Umbilical cord (tissue), 2 donors: ENCODE measurements at places on chromosomes 16 and 17. TPM values are rescaled to one million over a fixed set of nuclear protein-coding genes. Genes with fewer than 3 reads are reported as not detected.

NXPH3 gene
- total RNA-seq, result 3.4 TPM

TBC1D3K gene
- not detected for total RNA-seq

KRT39 gene
- total RNA-seq, result 2.4 TPM

RCVRN gene
- total RNA-seq, result 1.9 TPM

WNT3 gene
- total RNA-seq, result 11.6 TPM

CCDC200 gene
- total RNA-seq, result not detected

NPIPA7 gene
- total RNA-seq, result not detected

HOXB1 gene
- 0.96 TPM for total RNA-seq

HOXB6 gene
- total RNA-seq, result not detected

DNA sequence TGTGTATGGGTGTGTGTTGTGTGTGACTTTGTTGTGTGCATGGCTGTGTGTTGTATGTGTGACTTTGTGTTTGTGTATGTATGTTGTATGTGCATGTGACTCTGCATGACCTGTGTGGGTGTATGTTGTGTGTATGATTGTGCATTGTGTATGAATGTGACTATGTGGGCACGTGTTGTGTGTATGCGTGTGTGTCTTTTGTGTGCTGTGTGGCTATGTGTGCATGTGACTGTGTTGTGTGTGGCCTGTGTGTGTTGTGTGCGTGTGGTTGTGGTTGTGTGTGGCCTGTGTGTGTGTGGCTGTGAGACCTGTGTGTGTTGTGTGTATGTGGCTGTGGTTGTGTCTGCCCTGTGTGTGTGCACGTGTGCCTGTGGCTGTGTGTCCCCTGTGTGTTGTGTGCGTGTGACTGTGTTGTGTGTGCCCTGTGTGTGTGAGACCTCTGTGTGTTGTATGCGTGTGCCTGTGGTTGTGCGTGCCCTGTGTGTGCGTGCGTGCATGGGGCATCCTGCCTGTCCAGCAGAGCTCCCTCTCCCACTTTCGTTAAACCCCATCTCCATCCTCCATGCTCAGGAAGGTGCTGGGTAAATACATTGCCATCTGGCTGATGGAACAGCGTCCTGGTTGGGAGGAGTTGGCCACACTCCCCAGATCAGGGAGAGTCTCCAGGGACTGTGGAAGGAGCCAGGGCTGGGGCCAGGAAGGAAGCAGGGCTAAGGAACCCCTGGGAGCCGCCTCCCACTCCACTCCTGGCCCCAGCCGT lies 90.1 kb upstream of the GSE1 start:
- DNase-seq, result peak; percentile 62

- DNase-seq, result no peak
These were observed 4.7 kb upstream of the RPRML start for GRCh38 chr17:46983782-46984181.

GRCh38 chr17:34750004-34750403 lies 170.6 kb downstream of the TMEM132E start:
- DNase-seq, result no peak

DNA sequence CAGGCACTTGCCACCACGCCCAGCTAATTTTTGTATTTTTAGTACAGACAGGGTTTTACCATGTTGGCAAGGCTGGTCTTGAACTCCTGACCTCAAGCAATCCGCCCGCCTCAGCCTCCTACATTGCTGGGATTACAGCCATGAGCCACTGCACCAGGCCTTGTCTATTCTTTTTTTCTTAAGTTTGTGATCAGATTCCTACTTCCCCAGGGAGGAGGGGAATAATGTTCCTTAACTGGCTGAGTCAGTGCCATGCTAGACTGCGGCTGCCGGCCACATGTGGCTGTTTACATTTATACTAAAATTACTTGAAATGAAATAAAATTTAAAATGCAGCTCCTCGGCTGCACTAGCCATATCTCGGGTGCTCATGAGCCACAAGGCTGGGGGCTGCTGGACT lies 27.8 kb upstream of the USP36 start:
- no peak for DNase-seq

DNA sequence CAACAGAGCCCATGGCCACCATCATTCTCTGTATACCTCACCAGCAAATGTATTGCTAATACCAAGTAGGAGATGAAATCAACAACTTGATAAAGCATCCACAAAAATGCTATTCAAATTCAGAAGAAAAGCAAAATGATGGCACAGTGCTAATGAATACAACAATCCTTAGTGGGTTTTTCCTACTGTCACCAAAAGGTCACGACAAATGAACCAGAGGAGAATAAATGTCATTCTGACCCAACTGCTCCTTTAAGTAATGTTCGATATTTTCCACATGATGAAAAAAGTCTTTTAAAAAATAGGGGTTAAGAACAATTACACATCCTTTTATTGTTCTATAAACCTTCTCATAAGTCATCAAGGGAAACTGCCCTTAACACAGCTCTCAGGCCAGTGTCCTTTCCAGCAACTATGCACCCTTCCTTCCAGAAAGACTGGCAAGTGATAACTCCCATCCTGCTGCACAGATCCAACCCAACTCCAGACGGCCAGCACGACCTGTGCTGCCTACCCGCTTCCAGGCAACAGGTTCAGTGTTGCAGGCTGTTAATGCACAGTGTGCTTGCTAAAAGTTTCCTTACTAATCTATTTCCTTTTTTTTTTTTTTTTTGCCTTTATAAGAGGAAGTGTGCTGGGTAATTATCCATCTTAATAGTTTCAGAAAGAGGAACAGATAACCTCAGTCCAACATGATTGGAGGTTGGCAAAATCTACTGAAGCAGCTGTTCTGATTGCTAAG lies 15.4 kb downstream of the FBXO31 start:
- DNase-seq, result no peak

DNA sequence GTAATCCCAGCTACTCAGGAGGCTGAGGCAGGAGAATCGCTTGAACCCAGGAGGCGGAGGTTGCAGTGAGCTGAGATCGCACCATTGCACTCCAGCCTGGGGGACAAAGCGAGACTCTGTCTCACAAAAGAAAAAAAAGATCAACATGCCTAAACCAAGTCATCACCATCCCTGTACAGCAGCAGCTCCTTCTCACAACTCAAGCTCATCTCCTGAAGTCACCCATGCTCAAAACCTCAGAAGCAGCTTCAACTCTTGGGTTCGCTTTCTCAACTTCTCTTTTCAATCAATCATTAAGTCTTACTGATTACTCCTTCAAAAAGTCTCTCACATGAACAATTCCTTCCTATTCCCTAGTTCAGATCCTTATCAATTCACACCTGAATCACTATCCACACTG lies 31.3 kb downstream of the PHLPP2 start:
- no peak for DNase-seq

DNA sequence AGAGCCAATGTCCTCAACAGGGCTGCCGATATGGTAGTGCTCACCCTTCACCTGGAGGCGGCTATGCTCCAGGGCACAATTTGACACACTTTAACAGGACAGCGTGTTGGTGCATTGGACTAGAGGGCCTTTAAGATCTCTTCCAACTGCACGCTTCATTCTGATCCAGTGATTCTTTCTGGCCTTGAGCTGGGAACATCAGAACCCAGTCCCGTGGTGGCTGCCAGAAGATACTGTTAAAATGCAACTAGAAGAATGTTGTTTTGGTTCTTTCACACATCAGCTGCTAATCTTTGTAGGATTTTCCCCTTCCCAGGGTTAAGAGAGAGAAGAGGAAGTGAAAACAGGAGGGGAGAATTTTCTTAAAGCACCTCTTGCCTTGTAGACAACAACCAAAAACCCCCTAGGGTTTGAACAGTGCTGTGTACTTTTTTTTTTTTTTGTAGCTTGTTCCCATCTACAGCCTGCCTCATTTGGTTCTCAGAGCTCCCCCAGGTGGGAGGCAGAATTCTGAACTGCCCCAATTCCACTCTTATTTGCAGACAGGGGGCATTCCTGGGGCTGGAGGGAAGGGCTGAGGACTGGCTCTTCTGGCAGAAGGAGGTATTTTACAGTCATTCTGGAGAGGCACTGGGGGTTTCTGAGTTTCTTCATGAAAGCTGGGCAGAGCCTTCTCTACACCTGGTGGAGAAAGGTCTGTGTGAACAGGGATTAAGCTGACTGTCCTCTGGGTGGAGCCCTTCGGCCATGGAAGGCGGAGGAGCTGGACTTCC lies 32.4 kb downstream of the SMARCE1 start:
- DNase-seq, result peak; percentile 33

- DNase-seq, result peak; percentile 42
These were observed 102.7 kb downstream of the ABCC6 start for GRCh38 chr16:16120382-16121184.

GRCh38 chr16:65202461-65202860 lies 80.6 kb upstream of the CDH11 start:
- DNase-seq, result no peak

- no peak for DNase-seq
These were observed 2.2 kb upstream of the MYO1D start for GRCh38 chr17:32879134-32879533.

- DNase-seq, result no peak
These were observed 197.6 kb downstream of the ENGASE start for GRCh38 chr17:79272220-79272619.

DNA sequence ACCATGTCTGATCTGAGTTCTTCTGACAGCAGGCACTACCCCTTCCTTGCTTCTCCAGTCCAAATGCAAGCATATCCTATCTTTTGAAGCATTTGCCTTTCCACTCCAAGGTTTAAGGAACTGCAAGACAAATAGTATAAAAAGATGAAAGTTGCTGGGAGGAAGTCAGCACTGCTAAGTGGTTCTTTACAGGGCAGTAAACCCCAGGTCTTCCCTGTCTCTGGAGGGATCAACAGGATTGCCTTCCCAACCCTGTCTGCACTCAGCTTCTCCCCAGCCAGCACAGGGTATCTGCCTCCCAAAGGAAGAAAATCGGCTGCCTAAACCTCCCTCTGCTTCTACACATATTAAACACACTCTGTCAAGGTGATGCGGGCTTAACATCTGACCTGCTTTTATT lies 46.8 kb downstream of the SOX9 start:
- peak; percentile 39 for DNase-seq

DNA sequence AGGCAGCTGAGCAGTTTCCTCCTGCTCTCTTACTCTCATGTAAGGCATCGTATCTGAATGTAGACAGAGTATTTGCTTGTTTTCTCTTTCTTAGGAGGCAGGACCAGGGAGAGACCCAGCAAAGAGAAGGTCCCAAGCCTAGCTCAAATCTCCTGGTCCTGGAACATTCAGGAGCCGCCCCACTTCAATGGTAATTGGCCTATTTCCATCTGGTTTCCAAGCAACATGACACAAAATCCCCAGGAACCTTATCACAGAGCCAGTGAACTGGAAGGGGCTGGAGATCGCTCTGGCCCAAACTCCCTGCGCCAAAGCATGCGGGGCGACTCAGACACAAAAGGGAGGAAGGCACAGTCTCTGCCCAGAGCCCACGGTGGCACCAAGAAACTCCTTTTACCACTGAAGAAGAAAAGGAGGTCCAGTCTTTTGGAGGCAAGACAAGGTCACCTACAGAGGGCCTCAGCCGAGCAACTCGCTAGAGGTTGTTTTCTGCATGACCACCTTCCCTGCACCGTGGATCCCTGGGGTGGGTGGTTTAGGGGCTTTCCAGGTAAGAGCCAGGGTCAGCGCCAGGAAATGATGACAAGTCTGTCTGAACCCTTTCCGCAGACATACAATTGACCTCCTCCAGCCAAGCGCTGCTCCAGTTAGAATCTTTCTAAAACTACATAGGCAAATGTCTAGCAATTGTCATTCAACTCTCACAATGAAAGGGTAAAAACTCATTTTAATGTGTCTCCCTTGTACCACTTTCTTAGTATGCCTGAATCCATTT lies 394.7 kb downstream of the SOX9 start:
- DNase-seq, result peak; percentile 93

- no peak for DNase-seq
These were observed 287.6 kb upstream of the GOT2 start for GRCh38 chr16:59021751-59022150.

DNA sequence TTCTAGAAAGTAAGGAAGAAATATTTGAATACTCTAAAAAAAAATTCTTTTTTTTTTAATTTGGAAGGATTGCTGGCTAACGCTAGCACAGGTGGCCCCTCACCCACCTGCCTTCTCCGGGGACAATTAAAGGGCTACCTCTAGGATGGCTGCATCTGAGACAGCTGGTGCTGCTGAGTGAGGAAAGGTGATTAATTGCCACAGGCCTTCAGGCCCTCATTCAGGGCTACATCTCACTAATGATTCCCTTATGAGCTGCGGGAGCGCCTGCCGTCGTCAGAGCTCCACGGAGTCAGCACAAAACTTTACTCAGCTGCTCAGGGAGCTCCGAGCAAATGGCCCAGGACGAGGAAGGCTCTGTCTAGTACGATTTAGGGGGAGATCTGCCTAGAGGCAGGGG lies 27.0 kb upstream of the AKTIP start:
- no peak for DNase-seq

GRCh38 chr17:82923366-82924113 lies 83.7 kb upstream of the ZNF750 start:
- no peak for DNase-seq

GRCh38 chr17:40540448-40540847 lies 24.8 kb downstream of the CCR7 start:
- DNase-seq, result no peak

DNA sequence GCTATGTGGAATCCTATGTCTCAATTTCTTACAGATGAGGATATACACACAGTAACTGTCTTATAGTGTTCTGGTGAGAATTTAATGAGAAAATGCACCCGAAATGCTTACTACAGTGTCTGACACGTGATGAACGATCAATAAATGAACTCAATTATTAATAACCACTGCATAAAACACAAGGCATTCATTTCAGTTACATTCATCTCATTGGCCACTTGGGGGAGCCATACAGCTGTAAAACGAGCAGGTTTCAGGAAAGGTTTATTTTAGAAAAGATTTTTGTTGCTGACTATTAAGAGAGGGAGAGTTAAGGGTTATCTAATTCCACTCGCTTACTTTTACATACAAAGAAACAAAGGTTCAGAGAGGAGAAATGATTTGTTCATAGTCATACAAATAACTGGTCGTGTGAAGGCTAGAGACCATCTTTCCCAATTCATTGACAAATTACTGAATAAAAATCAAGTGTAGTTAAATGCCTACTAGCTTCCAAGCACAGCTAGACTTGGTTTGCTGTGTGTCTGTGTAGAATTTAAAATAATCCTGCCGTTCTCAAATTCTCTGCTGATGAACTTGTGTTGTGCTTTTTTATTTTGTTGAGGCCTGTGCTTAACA lies 160.1 kb downstream of the MAP2K4 start:
- peak; percentile 82 for DNase-seq

GRCh38 chr16:57530522-57531252 lies 5.7 kb downstream of the CCDC102A start:
- no peak for DNase-seq

DNA sequence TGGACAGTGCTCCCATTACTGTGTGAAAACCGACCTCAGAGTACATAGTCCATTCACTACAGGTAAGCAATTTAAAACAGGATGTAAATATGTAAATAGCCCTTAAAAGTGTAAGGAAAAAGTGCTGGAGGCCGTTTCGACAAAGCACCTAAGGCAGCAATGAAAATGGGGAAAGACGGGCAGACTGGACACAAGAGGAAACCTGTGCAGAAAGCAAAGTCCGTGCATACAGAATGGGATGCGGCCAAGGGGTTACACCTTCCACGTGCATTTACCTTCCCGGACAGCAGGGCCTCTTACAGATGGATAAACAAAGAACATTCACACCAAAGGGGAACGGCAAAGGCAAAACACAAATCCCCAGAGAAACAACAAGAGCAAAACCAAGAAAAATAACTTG lies 32.0 kb downstream of the LMF1 start:
- no peak for DNase-seq

GRCh38 chr17:41544491-41544892 lies 16.4 kb upstream of the KRT19 start:
- DNase-seq, result peak; percentile 80
